ENCODE measurements at places on chromosomes 12 and 14. TPM values are rescaled to one million over a fixed set of nuclear protein-coding genes. Genes with fewer than 3 reads are reported as not detected.

Gene KRT78
- not detected for total RNA-seq

GRCh38 chr14:69877492-69877891 lies 1.7 kb upstream of the SMOC1 start:
- DNase-seq: no peak

DNA sequence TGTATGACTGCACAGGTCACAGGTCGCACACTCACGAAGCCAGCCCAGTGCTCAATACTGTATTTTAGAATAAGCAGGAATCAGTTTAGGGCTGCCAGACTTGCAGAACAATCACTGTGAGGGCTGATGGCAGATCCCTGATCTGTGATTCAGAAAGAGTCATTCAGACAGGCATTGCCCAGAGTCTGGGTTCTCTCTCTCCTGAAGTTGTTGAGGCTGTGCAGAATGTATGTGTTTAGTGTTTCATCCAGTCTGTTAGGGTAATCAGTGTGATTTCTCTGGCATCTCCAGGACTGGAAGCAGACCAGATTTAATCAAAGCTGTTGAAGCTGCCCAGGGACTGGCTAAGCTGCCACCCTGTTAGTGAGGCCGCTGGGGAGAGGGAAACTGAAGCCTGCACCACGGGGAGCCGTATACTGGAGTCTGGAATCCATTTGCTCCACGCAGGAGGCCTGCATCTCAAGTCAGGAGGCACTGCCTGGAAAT lies 69.3 kb downstream of the ETV6 start:
- no peak for DNase-seq

Gene ARG2
- 49.0 TPM for total RNA-seq

Gene SLC24A4
- 0.44 TPM for total RNA-seq

- no peak for DNase-seq
These were observed 46.2 kb upstream of the CCDC91 start for GRCh38 chr12:28144059-28144458.

DNA sequence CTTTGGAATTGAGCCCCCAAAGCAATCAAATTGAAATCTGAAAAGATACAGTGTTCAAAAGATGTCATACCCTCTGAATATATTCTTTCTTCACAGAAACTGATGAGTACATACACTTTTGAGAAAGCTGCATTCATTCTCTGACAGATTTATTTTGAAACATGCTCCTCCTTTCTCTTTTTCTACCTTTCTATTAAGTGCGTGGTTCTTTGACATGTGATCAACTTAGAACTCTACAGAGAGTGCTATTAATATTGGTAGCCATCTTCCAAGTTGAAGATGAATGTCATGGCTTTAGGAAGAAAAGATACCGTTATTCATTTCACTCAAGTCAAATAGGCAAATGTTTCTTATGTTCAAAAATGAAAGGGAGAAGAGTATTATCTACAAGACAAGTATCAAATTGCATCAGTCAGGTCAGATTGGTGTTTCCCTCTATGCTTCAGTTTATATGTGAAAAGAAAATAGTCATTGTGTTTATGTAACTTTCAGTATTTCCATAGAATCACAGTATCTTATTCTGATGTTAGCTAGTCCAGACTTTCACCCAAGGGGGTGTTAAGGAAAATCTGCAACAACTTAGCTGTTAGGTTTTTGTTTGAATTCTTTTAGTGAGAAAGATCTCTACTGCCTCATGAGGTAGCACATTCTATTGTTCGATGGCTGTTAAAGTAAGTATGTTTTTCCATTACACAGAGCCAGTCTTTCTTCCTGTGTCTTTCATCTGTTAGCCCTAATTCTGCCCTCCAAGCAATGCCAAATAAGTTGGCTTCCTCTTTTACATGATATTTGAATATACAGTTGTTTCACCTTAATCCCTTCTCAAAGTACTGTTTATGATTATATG lies 55.4 kb upstream of the GARIN2 start:
- no peak for DNase-seq

GRCh38 chr14:91143862-91144261 lies 30.0 kb downstream of the DGLUCY start:
- no peak for DNase-seq

Gene RPS6KL1
- total RNA-seq: 11.3 TPM

- no peak for DNase-seq
These were observed 1035.5 kb downstream of the FSCB start for GRCh38 chr14:43471595-43471994.

DNA sequence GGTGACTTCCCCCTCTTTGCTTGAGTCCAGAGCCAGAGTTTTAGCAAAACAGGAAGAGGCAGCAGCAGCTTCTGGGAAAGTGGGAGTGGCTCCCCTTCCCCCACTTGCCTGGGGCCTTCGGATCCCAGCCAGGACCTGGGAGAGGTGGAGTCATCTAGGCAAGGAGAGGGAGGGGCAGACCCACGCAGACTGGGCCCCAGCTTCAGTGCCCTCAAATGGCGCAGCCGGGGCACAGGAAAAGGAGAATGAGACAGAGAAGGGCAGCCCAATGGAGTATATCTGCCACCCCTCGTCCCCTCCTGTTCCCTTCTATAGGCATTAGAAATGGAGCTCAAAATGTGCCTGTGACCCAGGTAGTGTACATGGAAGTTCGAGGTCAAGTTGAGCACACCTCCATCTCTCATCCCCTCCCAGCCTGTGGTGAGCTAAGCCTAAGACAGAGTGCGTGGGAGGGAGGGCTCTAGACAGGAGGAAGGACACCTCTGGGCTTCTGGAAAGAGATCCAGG lies 9.3 kb upstream of the HDAC7 start:
- no peak for DNase-seq

DNA sequence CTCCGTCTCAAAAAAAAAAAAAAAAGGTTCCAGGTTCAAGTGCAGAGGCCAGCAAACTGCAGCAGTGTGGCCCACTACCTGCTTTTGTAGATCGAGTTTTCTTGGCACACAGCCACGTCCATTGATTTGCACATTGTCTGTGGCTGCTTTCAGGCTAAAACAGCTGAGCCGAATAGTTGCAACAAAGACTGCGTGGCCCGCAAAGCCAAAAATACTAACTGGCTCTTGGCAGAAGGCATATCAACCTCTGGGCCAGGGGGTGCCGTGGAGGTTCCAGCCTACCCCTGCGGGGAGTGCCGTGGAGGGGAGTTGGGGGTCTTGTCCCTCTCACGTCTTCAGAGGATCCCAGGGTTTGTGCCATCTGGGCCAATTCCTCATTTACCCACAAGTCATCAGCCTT lies 170.1 kb downstream of the ADGRD1 start:
- DNase-seq: no peak

Gene OR9K2
- total RNA-seq: not detected

DNA sequence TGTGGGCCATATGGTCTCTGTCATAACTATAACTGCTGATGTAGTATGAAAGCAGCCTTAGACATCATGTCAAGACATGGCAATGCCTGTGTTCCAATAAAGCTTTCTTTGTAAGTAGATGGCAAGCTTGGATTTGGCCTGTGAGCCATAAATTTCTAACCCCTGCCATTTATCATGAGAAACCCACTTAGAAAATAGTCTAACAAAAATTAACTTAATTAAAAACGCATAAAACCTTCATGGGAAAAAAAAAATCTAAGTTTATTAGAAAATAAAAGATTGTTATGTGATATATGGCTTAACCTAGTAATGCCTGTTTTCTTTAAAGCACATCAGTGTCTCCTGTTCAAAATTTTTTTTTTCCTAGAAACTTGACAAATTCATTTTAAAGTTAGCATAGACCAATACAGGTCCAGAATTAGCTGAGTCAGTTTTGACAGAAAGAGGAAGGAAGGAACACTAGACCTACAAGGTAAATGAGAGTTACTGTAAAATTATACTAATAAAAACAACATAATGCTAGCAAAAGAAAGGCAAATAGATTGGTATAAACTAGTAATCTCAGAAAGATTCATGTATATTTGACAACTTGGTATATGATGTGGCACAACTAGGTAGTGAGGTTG lies 68.2 kb downstream of the USP15 start:
- DNase-seq: no peak

GRCh38 chr14:104680806-104681688 lies 8.4 kb upstream of the INF2 start:
- DNase-seq: no peak

DNA sequence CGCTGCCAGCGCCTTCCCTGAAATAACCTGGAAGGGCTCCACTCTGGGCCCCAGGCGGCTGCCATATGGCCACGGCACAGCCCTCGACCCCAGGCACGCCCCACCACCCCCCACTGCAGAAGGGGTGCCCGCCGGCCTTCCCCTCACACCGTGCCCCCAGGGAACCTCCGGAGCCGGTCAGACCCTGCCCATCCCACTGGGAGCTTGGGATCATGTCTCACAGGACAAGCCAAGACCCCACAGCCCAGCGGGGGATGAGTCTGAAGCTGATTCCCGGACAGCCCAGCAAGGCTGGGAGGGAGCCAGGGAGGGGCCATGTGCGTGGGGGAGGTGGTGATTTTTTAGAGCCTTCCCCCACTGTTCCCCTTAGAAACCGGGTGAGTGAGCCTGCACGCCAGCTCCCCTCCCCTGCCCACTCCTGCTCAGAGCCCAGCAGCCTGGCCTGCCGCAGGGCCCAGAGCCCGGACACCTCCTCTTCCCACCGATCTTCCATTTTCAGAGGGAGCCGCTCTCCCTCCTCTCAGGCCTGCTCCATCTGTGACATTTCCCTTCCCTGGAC lies 1.4 kb downstream of the RIMBP2 start:
- peak; percentile 58 for DNase-seq

- no peak for DNase-seq
These were observed 221.8 kb upstream of the RTL1 start for GRCh38 chr14:101125313-101125712.

DNA sequence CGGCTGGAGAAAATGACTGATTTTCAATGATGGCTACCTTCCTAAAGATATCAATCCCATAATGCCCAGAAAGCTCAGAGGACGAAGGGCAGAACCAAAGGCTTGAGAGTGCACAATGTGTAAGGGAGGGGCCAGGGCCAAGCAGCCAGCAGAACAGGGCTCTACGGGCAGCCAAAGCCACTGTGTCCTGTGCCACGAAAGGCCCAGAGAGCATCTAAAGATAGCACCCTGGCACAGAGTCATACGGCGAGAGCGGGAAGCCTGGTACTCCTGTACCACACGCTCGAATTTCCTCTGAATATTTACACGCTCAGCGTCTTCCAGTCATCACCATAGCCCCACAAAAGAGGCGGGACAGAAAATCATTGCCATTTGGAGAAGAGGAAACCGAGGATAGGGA lies 39.5 kb downstream of the PRMT8 start:
- peak; percentile 20 for DNase-seq

DNA sequence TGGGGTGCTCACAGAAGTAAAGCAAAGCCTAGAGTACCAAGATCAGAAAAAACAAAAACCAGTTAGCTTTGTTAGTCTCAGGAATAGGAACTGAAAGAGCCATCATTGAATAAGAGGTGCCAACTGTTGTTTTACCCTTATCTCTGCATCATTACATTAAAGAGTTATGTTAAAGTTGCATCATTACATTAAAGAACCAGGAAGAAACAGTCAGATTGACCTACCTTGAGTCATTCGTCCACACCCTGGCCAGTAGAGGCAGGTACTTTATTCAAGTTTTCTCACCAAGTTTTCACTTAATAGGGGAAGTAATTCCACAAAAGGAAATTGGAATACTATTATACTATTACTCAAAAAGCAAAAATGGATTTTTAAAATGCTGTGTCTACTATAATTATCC lies 121.7 kb upstream of the CNOT2 start:
- DNase-seq: no peak

Gene SLC8A3
- 1.0 TPM for total RNA-seq

GRCh38 chr12:90940872-90941499 lies 14.0 kb downstream of the CCER1 start:
- no peak for DNase-seq

GRCh38 chr12:127268706-127269425 lies 998.1 kb upstream of the TMEM132C start:
- no peak for DNase-seq

Gene BDKRB2
- 0.13 TPM for total RNA-seq

GRCh38 chr12:68111995-68112394 lies 47.5 kb downstream of the IFNG start:
- DNase-seq: no peak

- DNase-seq: no peak
These were observed 4.9 kb downstream of the NCKAP1L start for GRCh38 chr12:54502485-54502884.

Gene TAS2R8
- total RNA-seq: not detected

Gene STAB2
- not detected for total RNA-seq

Gene GDF3
- 16.8 TPM for total RNA-seq

Gene TEX22
- 0.82 TPM for total RNA-seq

Gene ENDOU
- not detected for total RNA-seq

DNA sequence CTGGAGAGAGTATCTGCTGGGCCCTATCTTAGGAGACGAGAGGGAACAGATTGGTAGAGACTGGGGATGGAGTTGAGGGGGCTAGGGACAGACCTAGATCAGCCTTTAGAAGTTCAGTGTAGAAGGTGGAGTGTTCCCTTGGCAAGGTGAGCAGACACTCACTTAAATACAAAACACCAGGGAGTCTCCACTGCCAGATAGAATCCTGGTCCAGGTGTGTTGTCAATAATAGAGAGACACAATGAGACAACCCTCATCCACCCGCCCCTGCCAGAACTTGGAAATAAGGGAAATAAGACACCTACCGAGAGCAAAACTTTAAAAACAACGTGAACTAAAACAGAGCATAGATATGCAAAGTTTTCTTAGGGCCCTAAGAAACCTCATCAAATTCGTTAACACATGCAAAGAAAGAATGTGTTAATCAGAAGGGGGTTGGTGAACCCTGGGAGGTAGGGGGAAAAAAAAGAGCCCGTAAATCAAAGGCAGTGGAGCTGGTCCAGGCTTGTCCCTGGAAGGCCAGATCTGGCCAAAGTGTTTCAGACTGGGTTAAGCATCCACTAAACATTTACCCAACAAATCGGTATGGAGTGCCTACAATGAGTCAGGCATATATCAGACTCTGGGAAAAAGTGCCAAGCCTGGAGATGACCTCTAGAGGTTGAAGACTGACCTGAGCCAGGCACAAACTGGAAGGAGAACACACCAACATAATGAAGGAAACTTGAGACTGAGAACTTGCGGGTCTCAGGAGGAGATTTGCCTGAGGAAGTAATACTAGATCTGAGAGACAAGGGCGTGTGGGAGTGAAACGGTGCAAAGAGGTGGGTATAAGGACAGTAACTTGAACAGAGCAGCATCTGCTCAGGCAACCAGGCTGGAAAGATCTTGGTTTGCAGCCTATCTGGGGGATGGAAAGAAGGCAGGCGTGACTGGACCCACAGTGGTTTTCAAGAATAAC lies 37.0 kb upstream of the OTX2 start:
- peak; percentile 66 for DNase-seq

GRCh38 chr14:74015963-74016362 lies 3.1 kb downstream of the ENTPD5 start:
- no peak for DNase-seq

Gene IL23A
- total RNA-seq: 2.3 TPM

- DNase-seq: no peak
These were observed 4.2 kb downstream of the HSPB8 start for GRCh38 chr12:119182701-119183493.

All from H1 (cell line).